WTC11 (cell line): ENCODE measurements at places on chromosomes 6 and 20. TPM values are rescaled to one million over a fixed set of nuclear protein-coding genes. Genes with fewer than 3 reads are reported as not detected.
A peak's percentile ranks its signal among the peaks of the same experiment; 100 is the strongest.

The SLC12A5 gene
- total RNA-seq: 6.6 to 8.5 TPM (median 7.2 TPM) in 3 replicates

DNA sequence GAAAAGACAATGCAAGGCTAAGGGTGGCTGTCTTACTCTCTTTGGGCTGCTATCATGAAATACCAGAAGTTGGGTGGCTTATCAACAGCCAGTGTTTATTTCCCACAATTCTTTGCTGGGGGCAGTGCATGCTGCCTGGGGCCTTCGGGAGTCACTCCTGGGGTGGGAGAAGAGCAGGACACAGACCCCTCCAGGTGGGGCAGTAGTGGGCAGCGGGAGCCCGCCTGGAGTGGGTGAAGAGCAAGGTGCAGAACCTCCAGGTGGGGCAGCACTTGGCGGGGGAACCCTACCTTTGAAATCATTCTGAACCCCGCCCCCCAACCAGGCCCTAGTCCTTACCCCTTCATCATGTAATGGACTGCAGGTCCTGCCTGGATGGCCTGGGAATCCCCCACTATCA, 69.6 kb upstream of the THBS2 start:
- no peaks in the 10 kb centered on the region; the same call in 1 of the 2 replicates for H3K27me3 ChIP-seq
- DNase-seq: no peak
- no peaks in the 10 kb centered on the region for H3K36me3 ChIP-seq
- no peak overlapping the region for H3K27ac ChIP-seq
- H3K4me1 ChIP-seq: no peaks in the 10 kb centered on the region

DNA sequence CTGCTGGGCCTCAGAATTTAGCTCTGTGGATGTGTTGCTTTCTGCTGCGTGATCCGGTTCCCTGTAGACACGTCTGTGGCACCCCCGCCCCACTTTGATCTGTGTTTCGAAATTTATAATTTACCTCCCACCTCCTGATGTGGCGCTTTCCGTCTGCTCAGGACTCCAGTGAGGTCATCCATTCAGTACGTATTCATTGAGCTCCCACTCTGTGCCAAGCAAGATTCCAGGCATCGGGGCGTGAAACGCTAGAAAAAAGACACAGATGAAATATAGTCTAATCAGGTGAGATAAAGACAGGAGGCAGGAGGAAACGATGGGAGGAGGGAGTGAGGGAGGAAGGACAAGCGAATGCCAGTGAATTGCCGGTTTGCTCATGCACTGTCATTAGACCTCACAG, 431.9 kb upstream of the SULF2 start:
- H3K27me3 ChIP-seq: no peaks in the 10 kb centered on the region
- H3K4me3 ChIP-seq: no peak overlapping the region
- H3K36me3 ChIP-seq: no peaks in the 10 kb centered on the region
- H3K4me1 ChIP-seq: peaks cover 9% of the 10 kb centered on the region
- H3K27ac ChIP-seq: no peak overlapping the region

DNA sequence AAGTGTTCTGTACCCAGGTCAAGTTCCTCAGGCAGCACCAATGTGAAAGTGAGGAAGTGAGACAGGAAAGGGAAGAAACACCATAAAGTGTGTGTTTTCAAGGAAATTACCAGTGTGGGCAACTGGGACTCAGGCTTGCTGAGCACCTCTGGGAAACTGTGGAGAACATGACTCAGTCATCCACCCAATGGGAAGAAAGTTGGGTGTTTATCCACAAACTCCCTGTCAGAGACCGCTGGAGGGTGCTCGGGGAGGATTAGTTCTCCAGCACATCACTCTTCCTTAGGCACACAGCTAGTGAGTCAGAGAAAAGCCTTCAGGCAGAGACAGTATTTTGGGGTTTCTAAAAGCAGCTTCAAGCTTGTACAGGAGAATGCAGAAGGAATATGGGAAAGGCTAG, 93.6 kb downstream of the PCSK2 start:
- H3K4me1 ChIP-seq: no peaks in the 10 kb centered on the region
- no peak overlapping the region for H3K4me3 ChIP-seq
- no peak for DNase-seq
- no peaks in the 10 kb centered on the region for H3K27me3 ChIP-seq
- H3K36me3 ChIP-seq: no peaks in the 10 kb centered on the region

The ZNF341 gene
- total RNA-seq: 7.8 to 9.6 TPM (median 8.0 TPM) in 3 replicates

The TCF21 gene
- total RNA-seq: 0.11 to 0.22 TPM (median 0.14 TPM) in 3 replicates

- no peaks in the 10 kb centered on the region for H3K4me1 ChIP-seq
- H3K27ac ChIP-seq: no peak overlapping the region
- H3K36me3 ChIP-seq: no peaks in the 10 kb centered on the region
- no peak for DNase-seq
- no peak overlapping the region for H3K4me3 ChIP-seq
These were observed 835.6 kb downstream of the TBC1D32 start for GRCh38 chr6:120498711-120499110.

The EYA4 gene
- 0.14 to 0.32 TPM (median 0.24 TPM) in 3 replicates for total RNA-seq

The EPHA7 gene
- 7.4 to 9.6 TPM (median 7.9 TPM) in 3 replicates for total RNA-seq

DNA sequence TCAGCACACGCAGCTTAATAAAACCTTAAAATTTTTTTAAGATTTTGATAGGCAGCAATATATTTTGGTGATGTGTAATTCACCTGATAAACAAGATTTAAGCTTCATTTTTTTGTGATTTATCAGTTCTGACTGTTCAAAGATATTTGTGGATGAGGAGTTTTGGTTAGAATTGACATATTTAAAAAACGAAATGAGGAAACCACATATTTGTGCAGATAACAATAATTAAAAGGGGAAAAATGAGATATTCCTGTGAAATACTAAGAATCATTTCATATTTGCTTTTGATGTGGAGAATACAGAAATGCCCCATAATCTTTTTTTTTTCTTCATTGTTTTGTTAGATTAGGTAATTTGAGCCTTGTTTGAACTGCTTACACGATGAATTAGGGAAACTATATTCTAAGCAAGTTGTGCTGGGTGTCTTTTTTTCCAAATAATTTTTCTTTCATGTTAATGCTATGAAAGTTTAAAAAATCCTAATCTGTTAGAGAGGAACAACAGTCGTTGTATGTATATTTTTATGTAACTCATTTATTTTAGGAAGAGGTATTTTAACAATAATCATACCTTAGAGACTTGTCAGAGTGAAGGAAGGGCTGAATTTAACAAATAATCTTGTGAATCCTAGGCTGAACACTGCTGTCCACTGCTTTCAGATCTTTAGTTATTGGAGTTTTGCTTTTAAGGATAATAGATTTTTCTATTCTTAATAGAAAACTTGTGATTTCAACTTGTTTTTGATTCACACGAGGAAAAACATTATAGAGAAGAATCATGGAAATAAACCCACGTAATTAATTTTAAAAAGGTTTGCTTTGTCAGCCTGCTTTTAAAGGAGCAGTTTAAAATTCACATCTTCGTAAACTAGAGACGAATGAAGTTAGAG, 4.0 kb downstream of the ARID1B start:
- peaks cover 58% of the 10 kb centered on the region for H3K4me1 ChIP-seq
- peak overlapping the region; percentile 94 for H3K4me3 ChIP-seq
- no peaks in the 10 kb centered on the region for H3K36me3 ChIP-seq
- no peak for DNase-seq

- H3K4me1 ChIP-seq: peaks cover 20% of the 10 kb centered on the region
- no peak for DNase-seq
- H3K4me3 ChIP-seq: no peak overlapping the region
- H3K27me3 ChIP-seq: no peaks in the 10 kb centered on the region; the same call in 1 of the 2 replicates
- H3K36me3 ChIP-seq: peaks cover 31% of the 10 kb centered on the region
These were observed 254.4 kb downstream of the NRN1 start for GRCh38 chr6:5752391-5752680.

The HUS1B gene
- total RNA-seq: 0.89 to 1.1 TPM (median 0.89 TPM) in 3 replicates

GRCh38 chr6:37269105-37269504, 11.2 kb upstream of the TMEM217 start:
- no peak overlapping the region for H3K4me3 ChIP-seq
- no peak for DNase-seq

DNA sequence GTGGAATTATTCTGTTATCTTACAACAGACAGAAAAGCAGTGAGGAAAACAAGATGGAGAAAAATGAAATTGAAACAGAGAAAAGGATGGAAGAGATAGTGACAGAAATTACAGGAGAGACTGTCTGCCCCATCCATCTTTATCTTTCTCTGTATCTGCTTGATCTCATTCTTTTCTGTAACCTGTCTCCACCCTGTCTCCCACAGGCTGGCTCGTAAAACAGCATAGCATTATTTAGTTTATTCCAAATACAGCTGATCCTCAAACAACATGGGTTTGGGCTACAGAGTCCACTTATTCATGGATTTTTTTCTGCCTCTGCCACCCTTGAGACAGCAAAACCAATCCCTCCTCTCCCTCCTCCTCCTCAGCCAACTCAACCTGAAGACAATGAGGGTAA, 482.3 kb upstream of the JARID2 start:
- no peaks in the 10 kb centered on the region for H3K36me3 ChIP-seq
- H3K4me3 ChIP-seq: no peak overlapping the region
- H3K27ac ChIP-seq: no peak overlapping the region
- DNase-seq: no peak
- peaks cover 24% of the 10 kb centered on the region for H3K4me1 ChIP-seq

The SNX5 gene
- total RNA-seq: 172 to 192 TPM (median 173 TPM) in 3 replicates

- no peak overlapping the region; the same call in 1 of the 2 replicates for H3K27ac ChIP-seq
- H3K4me1 ChIP-seq: peaks cover 25% of the 10 kb centered on the region
- peaks cover 22% of the 10 kb centered on the region for H3K36me3 ChIP-seq
- DNase-seq: no peak
- peak overlapping the region; percentile 85 for H3K4me3 ChIP-seq
- H3K27me3 ChIP-seq: no peaks in the 10 kb centered on the region; the same call in 1 of the 2 replicates
These were observed 1.7 kb downstream of the SOD2 start for GRCh38 chr6:159691133-159691962.

The RALY gene
- total RNA-seq: 157 to 164 TPM (median 157 TPM) in 3 replicates

The SEL1L2 gene
- 0.37 TPM in 1 of 3 replicates, not detected in the others for total RNA-seq

GRCh38 chr20:16400234-16400633, 173.0 kb downstream of the KIF16B start:
- peaks cover 13% of the 10 kb centered on the region for H3K36me3 ChIP-seq
- H3K4me1 ChIP-seq: peaks cover 22% of the 10 kb centered on the region
- no peak overlapping the region for H3K27ac ChIP-seq
- no peak for DNase-seq
- H3K27me3 ChIP-seq: no peaks in the 10 kb centered on the region

The SLPI gene
- total RNA-seq: 0.60 to 0.78 TPM (median 0.74 TPM) in 3 replicates

- DNase-seq: no peak
- no peaks in the 10 kb centered on the region for H3K27me3 ChIP-seq
- no peak overlapping the region for H3K27ac ChIP-seq
- H3K36me3 ChIP-seq: peaks cover 5% of the 10 kb centered on the region; the same call in 1 of the 2 replicates
These were observed 254.8 kb upstream of the STXBP5 start for GRCh38 chr6:146949425-146949824.

DNA sequence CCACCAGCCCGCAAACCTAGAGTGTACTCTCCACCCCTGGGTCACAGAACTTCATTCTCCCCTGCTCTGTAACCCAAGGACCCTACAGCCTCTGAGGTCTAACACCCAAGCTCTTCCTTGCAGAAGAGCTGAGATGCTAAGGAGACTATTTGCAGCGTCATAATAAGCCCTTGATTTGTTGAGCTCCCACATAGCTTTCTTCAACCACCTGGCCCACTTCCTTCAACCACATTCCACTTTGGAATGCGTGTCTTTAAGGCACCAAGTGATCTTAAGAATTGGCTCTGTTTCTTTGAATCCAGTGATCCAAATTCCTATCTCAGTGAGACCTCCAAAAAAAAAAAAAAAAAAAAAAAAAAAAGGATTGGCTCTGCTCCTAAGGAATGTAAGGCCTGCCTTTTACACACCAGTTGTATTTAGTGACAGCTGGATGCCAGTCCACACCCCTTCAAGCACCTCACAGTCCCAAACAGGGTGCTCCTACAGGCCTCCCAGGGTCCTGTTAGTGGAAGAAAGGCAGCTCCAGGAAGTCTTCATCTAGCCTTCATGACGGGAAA, 106.2 kb downstream of the UBE3D start:
- H3K4me3 ChIP-seq: peak overlapping the region; percentile 12; the same call in 1 of the 2 replicates
- peak overlapping the region; percentile 97 for H3K27ac ChIP-seq
- H3K27me3 ChIP-seq: no peaks in the 10 kb centered on the region
- peaks cover 13% of the 10 kb centered on the region for H3K36me3 ChIP-seq
- DNase-seq: peak; percentile 20
- H3K4me1 ChIP-seq: peaks cover 29% of the 10 kb centered on the region

DNA sequence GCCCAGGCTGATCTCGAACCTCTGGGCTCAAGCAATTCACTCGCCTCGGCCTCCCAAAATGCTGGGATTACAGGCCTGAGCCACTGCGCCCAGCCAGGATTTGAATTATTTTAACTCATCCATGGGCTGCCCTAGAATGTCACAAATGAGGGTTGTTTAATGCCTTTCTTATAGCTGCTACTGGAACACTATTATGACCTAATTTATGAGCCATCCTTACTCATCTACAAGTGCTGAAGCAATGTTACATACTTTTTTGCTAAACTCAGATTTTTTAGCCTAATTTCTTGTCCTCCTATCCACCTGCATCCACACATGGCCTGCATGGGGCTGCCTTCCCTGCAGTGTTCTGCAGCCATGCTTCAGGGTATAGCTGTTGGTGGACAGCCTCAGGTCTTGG, 59.9 kb downstream of the RTN4IP1 start:
- no peak for DNase-seq
- H3K36me3 ChIP-seq: peaks cover 11% of the 10 kb centered on the region
- H3K27me3 ChIP-seq: no peaks in the 10 kb centered on the region
- no peak overlapping the region for H3K27ac ChIP-seq
- peaks cover 9% of the 10 kb centered on the region for H3K4me1 ChIP-seq

DNA sequence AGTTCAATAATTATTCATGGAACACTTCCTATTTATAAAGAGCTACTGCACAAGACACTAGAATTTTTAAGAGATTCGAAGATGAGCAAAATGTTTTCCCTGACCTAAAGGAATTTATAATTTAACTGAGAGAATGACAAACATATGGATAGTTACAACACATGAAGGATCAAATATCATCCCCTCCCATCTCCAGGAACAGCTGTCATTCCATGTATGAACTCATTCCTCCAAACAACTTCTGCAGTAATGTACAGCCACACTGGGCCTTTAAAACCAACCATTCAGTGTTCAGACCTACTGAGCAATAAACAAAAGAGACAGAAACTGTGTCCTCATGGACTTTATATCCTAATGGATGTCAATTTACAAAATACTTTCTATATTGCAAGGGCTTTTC, 87.8 kb downstream of the KIF16B start:
- no peak overlapping the region for H3K27ac ChIP-seq
- no peak for DNase-seq
- peaks cover 36% of the 10 kb centered on the region for H3K4me1 ChIP-seq
- H3K27me3 ChIP-seq: no peaks in the 10 kb centered on the region

DNA sequence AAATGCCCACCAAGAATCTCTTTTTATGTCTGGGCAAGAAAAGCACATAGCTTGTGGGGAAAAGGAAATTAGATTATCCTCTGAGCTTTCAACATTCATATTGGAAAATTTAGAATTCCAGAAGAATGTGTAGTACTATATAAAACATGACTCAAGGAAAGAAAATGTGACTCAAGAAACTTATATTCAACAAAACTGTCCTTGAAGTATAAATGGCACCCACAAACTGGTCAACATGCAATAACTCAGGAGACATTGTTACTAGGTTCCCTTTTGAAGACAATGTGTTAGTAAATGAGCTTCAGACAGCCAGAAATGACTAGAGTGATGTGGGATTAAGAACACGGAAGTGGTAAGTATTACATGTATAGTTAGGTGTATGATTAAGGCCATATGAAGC, 26.1 kb upstream of the TINAG start:
- DNase-seq: no peak
- H3K27ac ChIP-seq: no peak overlapping the region
- no peaks in the 10 kb centered on the region for H3K27me3 ChIP-seq
- H3K4me1 ChIP-seq: no peaks in the 10 kb centered on the region
- H3K36me3 ChIP-seq: no peaks in the 10 kb centered on the region
- no peak overlapping the region for H3K4me3 ChIP-seq

GRCh38 chr6:32415521-32416019, 8.6 kb upstream of the BTNL2 start:
- peak; percentile 86 for DNase-seq
- peaks cover 7% of the 10 kb centered on the region; the same call in 1 of the 2 replicates for H3K4me1 ChIP-seq
- no peaks in the 10 kb centered on the region for H3K36me3 ChIP-seq
- no peak overlapping the region for H3K27ac ChIP-seq
